ENCODE measurements at places on chromosomes 16 and 17.

DNA sequence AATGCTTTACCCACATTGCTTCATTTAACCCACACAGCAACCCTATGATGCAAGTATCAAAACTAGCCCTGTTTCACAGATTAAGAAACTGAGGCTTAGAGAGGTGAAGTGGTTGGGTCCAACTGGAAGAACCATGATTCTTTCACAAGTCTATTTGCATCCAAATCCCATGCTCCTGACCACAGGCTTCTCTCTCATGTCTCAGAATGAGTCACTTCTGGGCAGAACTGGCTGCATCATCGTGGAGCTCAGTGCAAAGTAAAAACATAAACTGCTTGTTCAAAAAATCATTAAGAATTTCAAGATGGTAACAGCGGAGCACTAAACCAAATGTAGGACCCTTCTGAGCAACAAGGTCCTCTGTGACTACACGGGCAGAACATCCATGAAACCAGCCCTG lies 20.2 kb upstream of the CES1 start:
- DNase-seq = no peak

GRCh38 chr17:258045-258734 lies 76.7 kb upstream of the DOC2B start:
- DNase-seq = no peak

- DNase-seq = no peak
Measured at GRCh38 chr16:76661691-76662235, 384.6 kb downstream of the CNTNAP4 start.

- DNase-seq = no peak
Measured at GRCh38 chr17:75245011-75245410, 16.4 kb downstream of the GGA3 start.

DNA sequence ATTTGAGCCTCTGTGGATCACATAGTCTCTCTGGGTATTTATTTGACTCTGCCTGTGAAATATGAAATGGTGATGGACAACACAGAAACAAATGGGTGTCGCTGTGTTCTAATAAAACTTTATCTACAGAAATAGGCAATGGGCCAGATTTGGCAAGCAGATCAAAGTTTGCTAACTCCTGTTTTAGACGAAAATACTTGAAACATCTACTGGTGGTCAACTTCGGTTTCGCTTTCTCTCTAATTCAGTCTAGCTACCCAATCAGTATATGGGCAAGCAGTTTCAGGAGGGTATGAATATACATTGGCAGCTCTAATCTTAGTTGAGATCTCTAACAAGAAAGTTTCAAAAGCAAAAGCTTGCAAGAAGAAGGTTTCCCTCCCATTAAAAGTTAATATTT lies 60.1 kb upstream of the DYNLRB2 start:
- no peak for DNase-seq

GRCh38 chr17:8910969-8911604 lies 43.6 kb upstream of the PIK3R6 start:
- no peak for DNase-seq

DNA sequence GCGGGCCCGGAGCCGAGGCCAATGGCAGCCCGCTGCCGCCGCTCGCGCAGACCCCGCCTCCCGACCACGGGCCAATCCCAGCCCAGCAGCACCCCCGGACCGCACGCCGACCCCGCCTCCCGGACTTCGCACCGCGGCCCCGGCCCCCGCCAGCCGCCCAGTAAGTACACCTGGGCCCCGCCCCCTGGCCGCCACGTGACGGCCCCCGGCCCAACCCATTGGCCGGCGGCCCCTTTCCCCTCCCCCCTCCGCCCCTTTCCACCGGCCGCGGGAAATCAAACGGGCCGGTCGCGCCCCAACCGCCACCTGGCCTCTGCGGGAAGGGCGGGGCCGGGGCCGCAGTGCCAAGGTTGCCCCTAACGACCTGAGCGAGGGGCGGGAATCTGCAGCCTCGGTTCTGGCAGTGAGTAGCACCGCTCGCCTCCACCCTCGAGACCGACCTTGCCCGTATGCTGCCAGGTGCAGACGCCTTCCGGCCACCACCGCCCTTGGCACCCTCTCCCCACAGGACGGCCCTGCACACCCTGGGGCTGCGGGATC lies at the start of gene YBX2:
Gene YBX2, minus strand, starts transcription at position 26 of the 540 bp plus-strand sequence. CDS start 139 bp downstream, outside the sequence.
- peak; percentile 59 for DNase-seq

GRCh38 chr16:85372627-85373372 lies 240.3 kb upstream of the GSE1 start:
- DNase-seq = no peak

GRCh38 chr17:17567631-17568030 lies 23.9 kb downstream of the PEMT start:
- DNase-seq = no peak

GRCh38 chr17:72646176-72646575 lies 446.3 kb downstream of the SLC39A11 start:
- DNase-seq = no peak

DNA sequence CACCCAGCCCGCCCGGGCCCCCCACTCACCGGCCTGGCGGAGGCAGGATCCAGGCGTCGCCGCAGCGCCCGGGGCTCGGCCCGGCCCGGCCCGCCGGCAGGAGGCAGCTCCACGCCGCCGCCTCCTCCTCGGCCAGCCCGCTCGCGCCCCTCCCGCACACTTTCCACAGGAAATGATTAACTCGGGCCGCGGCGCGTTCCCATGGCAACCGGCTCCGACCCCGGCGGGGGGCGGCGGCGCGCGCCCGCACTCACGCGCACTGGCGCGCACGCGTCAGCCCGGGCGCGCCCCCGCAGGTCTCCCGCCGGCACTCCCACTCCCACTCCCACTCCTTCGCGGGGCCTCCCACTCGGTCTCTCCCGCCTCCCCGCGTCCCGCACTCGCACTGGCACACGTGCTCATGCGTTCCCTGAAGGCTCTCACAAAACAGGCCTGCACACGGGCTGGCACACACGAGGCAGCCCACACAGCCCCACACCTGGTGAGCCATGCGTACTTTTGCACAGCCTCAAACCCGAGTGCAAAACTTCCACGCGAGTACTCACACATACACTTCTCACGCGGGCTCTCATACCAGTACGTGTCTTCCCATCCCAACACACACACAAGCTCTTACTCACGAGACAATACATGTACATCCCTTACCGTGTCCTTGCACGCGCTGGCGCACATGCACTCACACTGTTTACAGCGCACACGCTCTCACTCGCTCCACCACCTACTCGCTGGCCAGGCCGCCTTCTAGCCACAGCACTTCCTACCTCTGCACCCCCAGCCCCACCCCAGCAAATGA lies at the start of gene KIFC3:
Gene KIFC3, minus strand, starts transcription at position 151 of the 793 bp plus-strand sequence. CDS start 4,248 bp downstream, outside the sequence.
- peak; percentile 38 for DNase-seq

- DNase-seq = peak; percentile 47
Measured at GRCh38 chr16:68079626-68080344, 5.4 kb upstream of the NFATC3 start.

GRCh38 chr16:64280317-64280716 lies 841.5 kb downstream of the CDH11 start:
- DNase-seq = no peak

DNA sequence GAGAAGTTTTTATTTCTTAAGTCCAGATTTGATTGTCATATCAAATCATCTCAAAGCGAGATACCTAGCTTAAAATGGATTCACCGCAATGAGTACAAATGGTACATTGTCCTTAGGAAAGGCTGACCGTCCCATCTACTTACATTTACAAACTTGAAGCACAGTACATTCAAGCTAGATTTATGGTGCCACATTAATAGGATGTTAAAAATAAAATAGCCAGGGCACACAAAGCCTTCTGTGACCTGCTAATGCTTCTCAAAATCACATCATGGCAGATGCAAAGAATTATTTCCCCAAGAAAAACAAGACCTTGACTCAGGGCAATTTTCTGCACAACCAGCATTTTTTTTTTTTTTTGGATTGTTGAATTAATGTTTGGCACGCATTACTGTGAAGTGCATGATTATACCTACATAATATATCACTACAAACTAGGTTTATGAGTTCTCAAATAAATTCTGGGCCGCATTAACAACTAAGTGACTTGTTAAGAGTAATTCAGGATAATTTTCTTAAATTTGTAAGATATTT lies 25.3 kb downstream of the CACNG1 start:
- no peak for DNase-seq

- no peak for DNase-seq
Measured at GRCh38 chr17:55598495-55598894, 87.2 kb upstream of the SMIM36 start.

- DNase-seq = no peak
Measured at GRCh38 chr17:74851612-74852236, 8.0 kb downstream of the GRIN2C start.

GRCh38 chr16:68700831-68701230 lies 36.3 kb upstream of the CDH1 start:
- DNase-seq = no peak

GRCh38 chr16:75380870-75381269 lies 52.4 kb downstream of the CFDP1 start:
- no peak for DNase-seq

DNA sequence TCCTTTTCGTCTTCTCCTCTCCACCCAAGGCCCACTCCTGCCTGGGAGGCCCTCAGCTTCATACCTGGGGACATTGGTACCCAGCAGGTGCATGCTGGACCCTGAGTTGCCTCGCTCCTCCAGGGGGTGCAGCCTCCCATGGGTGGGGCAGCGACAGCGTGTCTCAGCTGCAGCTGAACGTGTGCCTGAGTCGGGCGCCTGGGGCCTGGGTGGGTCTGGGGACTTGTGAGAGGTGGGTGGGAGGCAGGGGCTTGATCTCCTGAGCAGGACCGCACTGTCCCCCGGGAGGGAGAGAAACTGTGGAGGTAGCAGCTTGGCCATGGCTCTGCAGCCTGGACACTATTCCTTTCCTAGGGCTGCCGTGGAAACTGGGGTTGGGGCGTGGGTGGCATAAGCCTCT lies 24.8 kb upstream of the ENGASE start:
- DNase-seq = no peak

DNA sequence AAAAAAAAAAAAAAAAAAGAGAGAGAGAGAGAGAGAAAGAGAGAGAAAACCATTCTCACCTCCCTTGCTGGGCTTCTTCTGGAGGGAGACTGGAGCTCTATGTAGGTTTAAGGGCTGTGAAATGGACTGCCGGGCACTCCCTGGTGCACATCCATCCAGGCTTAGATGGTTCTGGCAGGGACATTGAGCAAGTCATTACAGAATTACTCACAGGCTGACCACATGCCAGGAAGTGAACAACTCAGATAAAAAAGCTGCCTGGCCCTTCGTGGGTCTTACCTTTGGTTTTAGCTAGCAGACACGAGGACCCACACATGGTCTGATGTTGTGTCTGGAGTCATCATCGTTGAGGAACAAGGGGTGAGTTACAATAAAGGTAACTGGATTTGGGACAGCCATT lies 847.4 kb upstream of the EEF2KMT start:
- no peak for DNase-seq

GRCh38 chr17:348692-349425 lies 3.7 kb downstream of the RPH3AL start:
- DNase-seq = no peak

- DNase-seq = no peak
Measured at GRCh38 chr17:80441598-80442322, 26.8 kb downstream of the ENDOV start.

DNA sequence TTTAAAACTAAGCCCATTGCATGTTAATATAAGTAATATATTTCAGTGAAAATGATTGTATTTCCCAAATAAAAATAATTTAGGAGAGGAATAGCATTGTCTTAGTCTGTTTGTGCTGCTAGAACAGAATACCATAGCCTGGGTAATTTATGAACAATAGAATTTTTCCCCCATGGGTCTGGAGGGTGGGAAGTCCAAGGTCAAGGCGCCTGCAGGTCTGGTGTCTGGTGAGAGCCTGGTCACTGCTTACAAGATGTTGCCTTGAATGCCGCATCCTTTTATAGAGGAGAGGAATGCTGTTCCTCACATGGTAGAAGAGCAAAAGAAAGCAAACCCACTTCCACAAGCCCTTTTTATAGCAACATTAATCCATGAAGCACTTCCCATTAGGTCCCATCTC lies 161.3 kb upstream of the ZFHX3 start:
- DNase-seq = no peak

DNA sequence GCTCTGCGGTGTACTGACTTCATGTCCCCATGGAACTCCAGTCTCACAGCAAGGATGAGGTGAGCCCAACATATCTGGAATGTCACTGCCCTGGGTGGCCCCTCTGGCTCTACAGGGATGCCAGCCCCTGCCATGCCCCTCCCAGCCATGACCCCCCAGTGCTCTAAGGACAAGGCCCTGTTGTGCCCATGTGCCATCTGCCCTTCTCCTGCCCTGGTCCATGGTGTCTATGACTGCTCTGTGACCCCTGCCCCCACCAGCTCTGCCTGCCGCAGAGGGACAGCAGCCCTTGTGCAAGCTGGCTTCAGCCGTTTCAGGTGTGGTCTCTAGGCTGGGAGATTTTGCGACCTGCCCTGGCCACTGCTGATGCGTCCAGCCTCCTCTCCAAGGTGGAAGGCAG lies 40.3 kb downstream of the TK2 start:
- no peak for DNase-seq

- no peak for DNase-seq
Measured at GRCh38 chr17:72372185-72372584, 251.4 kb downstream of the SOX9 start.

- DNase-seq = no peak
Measured at GRCh38 chr17:65074778-65075250, 18.3 kb upstream of the GNA13 start.

- DNase-seq = no peak
Measured at GRCh38 chr16:55470533-55471371, 8.2 kb upstream of the MMP2 start.

DNA sequence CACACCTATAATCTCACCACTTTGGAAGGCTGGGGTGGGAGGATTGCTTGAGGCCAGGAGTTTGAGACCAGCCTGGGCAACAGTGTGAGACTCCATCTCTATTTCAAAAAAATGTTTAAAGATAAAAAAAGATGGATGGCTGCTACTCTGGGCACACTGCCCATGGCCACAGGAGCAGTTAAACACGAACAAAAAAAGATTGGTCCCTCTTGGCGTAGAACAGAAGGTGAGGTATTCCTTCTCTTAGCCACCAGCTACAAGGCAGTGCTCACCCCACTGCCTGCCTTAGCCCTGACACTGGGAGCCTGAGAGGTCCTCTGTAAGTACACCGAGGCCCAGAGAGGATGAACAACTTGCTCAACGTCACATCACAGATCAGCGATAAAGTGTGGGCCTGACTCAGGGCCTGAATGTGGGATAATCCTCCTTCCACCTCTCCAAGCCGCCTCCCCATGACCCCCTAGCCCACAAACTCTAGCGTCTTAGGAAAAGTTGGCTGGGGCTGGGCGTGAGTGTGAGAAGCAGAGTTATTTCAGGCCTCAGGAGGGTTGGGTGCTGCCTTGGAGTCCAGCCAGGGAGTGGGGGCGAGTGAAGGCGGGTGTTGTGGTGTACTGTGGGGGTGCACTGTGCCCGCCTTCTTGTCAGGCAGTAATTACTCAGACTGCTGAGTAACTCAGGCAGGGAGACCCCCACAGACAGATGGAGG lies 2.3 kb upstream of the DPH1 start:
- no peak for DNase-seq
